Uterus (tissue), 4 donors: ENCODE measurements at places on chromosomes 11 and 22.
A peak's percentile ranks its signal among the peaks of the same experiment; 100 is the strongest.

DNA sequence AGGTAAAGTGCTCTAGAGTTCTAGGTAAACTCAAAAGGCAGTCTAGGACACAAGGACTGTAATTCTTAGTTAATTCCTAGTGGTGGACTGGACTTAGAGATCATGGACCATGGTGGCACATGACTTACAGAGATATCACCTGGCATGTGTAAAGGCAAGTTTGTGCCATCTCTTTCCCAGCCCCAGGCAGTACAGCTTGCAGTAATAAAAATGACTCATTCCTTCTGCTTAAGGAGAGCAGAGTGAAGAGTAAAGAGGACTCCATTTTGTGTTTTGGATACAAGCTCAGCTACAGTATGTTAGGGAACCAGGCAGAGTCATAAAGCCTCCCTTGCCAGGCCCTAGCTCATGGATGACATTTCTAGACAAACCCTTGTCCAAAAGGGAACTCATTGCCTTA lies 629.9 kb downstream of the JRKL start:
- DNase-seq, result no peak

DNA sequence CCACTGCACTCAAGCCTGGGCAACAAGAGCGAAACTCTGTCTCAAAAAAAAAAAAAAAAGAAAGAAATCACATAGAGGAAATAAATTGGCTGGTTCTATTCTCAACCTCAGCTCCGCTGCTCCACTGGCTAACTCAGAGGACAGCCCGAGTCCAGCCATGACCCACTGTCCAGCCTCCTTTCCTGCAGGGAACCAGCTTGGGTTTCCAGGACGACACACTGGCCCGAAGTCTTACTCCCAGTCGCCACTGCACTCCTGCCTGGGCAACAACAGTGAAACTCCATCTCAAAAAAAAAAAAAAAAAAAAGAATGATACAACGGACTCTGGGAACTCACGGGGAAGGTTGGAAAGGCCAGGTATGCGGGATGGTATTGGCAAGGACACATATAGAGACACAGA lies 31.5 kb downstream of the APOL3 start:
- DNase-seq, result no peak

- no peak for DNase-seq
Measured at GRCh38 chr22:37804352-37804880, 3.3 kb upstream of the GCAT start.

- no peak for DNase-seq
Measured at GRCh38 chr22:25449781-25450317, 114.6 kb upstream of the GRK3 start.

- no peak for DNase-seq
Measured at GRCh38 chr22:21937041-21937820, 15.4 kb downstream of the PPM1F start.

GRCh38 chr22:17706947-17707346 lies 67.3 kb downstream of the BID start:
- DNase-seq, result no peak

DNA sequence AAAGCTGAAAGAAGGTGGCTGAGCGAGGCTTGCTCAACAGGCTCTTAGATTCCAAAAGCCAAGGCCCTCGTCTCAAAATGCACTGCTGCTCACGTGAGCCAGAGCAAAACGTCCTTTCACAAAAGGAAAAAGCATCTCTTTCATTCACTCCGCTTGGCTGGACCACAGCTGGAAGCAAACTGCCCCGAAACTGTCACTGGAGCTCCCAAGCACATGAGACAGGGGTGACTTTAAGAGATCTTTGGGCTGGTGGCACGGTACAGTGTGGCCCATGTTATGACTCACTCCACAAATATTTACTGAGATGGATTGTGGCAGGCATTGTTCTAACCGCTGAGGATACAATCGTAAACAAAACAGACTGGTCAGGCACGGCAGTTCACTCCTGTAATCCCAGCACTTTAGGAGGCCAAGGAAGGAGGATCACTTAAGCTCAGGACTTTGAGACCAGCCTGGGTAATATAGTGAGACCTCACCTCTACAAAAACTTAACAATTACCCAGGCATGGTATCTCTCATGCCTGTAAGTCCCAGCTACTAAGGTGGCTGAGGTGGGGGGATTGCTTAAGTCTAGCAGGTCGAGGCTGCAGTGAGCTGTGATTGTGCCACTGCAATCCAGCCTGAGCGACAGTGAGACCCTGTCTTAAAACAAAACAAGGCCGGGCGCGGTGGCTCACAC lies 3.6 kb downstream of the PLA2G6 start:
- peak; percentile 37 for DNase-seq

GRCh38 chr11:74057249-74058151 lies 48.6 kb upstream of the UCP3 start:
- no peak for DNase-seq

DNA sequence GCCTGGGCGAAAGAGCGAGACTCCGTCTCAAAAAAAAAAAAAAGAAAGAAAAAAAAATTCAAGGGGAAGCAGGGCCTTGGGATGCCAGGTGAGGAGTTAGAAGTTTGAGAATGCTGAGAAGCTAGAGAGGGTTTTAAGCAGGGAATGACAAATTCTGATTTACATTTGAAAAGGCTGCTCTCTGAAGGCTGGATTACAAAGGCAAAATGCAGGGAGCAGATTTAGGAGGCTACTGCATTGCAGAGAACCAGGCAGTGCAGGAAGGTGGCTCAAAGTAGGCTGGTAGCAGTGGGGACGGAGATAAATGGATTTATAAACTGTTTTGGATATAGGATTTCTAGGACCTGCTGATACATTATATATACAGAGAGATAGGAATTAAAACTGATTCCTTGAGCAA lies 66.6 kb downstream of the KCNC1 start:
- DNase-seq, result no peak

GRCh38 chr11:33920838-33921613 lies 29.1 kb upstream of the LMO2 start:
- no peak for DNase-seq

DNA sequence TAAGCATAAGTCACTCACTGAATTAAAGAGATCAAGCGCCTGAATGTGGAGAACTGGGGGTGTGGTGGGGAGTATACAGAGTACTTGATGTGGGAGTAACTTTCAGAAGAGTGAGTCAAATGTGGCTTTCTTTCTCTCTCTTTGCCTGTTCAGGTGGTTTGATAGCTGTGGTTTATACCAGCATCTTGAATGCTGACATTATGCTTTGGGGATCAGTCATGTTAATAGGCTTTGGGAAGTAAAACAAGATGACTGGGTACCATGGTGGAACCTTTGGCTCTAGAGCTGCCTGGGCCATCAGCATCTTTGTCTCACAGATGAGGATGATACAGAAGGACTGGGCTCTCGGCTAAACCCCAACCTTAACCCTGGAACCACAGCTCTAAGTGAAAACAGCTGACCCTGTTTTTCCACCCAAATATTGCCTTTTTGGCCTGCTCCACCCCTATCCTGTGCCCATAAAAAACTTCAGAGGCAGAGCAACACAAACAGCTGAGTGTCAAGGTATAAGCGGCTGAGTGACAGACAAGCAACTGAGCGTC lies 58.2 kb upstream of the GNAZ start:
- DNase-seq, result no peak

DNA sequence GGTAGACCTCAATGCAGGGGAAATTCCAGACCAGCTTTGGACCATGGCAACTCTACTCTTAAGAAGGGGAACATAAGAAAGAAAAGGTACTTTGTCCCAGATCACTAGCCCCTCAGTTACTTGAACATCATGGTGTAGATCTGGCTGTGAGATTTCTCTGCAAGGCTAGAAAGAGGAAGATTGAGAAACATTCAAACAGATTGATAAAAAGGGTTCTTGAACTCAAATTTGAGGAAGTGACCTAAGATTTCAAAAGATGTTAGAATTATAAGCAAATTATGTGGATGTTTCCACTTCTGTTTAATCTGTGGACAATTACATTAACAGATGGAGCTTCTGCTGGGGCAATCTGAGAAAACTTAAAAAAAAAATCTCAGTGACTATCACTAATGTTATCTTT lies 21.8 kb upstream of the UPB1 start:
- DNase-seq, result no peak

- no peak for DNase-seq
Measured at GRCh38 chr22:19082793-19083192, 39.4 kb downstream of the DGCR2 start.

GRCh38 chr22:37765498-37765897 lies 42.2 kb upstream of the GCAT start:
- DNase-seq, result no peak

DNA sequence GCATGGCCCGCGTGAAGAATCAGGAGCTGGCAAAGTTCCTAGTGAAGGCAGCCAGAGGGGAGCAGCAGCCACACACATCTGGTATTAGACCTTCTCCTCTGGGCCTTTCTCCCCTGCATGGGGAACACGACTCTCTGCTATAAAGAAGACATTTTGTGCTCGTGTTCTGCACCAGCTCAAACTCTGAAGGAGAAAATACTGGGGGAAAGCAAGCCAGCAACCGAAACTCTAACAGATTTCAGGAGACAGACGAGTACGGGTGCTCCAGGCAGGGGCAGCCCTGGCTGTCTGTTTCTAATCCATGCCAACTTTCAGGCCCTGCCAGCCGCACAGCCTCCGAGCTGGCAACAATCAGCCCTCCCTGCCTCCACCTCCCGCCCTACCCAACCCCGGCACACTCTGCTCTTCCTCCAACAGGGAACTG lies 296.3 kb downstream of the BRD1 start:
- DNase-seq, result no peak
